ENCODE measurements at places on chromosomes 3 and 15. TPM values are rescaled to one million over a fixed set of nuclear protein-coding genes. Genes with fewer than 3 reads are reported as not detected.

GRCh38 chr3:132616780-132617179 is 19.7 kb downstream of the ACKR4 start:
- no peak for DNase-seq

DNA sequence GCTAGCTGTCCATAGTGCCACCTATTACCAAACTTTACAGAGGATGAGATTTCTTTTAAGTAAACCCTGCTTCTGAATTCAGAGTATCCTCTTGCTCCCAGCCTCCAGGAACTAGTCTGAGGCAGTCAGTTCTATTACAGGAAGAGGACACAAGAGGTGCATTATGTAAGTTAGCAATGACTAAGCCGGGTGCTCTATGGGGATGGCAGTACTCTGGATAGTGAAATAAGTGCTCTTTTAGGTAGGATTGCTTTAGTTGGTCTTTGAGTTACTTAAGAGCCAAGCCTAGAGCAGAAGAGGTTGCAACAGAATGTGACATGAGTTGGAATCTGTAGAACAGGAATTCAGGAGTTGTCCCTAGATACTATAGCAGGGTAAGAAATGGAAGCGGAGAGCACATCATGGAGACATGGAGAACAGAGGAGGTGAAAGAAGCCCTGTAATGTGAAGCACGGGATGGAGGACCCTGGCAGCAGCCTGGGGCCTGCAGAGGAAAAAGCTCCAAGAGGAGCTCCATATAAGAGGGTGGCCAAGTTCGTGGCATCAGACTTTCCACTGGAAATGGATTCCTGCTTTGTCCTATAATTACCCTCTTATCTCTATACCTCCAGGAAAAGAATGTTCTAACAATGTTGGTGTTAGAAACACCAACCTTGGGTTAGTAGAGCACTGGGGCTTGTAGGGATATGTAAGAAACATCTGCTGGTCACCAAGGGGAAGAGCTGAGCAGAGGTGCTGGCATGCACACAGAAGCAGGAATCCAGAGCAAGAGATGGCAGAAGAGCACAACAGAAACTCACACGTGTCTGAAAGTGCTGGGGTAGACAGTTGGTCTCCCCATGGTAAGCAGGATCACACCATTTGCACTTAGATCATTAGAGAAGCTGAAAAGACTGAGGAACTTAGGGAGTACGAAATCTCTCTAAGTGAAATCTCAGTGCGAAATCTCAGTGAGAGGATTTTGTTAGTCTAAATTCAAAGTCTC is 851.1 kb downstream of the FHIT start:
- no peak for DNase-seq

GRCh38 chr3:113288881-113289280 is 77.5 kb downstream of the BOC start:
- no peak for DNase-seq

DNA sequence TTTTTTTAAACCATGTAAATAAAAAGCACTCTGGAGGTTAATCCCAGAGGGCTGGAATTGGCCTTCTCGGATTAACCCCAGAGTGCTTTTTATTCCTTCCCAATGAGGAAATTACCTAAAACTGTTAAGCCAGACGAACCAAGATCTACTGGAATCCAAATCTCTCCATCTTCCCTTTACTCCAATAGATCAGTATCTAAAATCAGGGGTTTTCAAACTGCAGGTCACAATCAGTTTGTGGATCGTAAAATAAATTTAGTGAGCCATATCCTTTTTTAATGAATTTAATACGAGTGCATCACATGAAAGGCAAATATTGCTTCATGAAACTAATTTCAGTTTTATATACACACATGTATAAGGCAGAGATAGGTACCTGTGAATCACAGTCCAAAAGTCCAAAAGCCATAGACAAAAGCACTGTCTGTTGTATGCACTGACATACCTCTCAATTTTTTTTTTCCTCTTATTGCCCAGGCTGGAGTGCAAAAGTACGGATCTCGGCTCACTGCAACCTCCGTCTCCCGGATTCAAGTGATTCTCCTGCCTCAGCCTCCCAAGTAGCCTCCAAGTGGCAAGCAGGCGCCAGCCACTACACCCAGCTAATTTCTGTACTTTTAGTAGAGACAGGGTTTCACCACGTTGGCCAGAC is 61.3 kb downstream of the TBL1XR1 start:
- no peak for DNase-seq

GRCh38 chr3:45664578-45664977 is 24.6 kb upstream of the SACM1L start:
- DNase-seq, result no peak

The PLAAT1 gene
- total RNA-seq, result 0.26 TPM

- no peak for DNase-seq
These were observed 400.6 kb downstream of the ZBTB20 start for GRCh38 chr3:114746502-114746901.

GRCh38 chr15:100781061-100781960 is 98.3 kb upstream of the ALDH1A3 start:
- DNase-seq, result no peak

- DNase-seq, result no peak
These were observed 6.1 kb downstream of the SHF start for GRCh38 chr15:45181491-45182285.
